Activated CD8-positive, alpha-beta memory T cell treated with anti-CD3 and anti-CD28 coated beads, Interleukin-2, amount 50 U/mL, for 4 hours (primary cell): ENCODE measurements at places on chromosomes 16 and 17.

DNA sequence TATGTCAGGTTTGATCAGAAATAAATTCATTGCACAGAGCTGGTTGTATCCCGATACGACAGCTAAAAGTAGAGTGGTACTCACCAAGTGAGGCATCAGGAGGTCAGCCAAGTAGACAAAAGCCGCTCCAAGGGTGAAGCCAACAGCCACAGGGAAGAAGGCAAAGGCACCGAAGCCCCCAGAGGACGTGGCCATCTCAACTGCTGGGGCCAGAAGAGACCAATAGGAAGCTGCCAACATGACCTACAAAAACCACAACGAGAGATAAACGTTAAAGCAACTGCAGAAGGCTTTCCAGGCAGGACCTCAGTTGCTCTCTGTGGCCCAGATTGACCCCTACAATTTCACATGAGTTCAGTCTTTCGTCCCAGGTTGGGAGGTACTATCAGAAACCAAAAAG is 61.0 kb downstream of the SLC39A11 start:
- no peak for DNase-seq

GRCh38 chr17:80906364-80907259 is 85.0 kb upstream of the CHMP6 start:
- no peak for DNase-seq

DNA sequence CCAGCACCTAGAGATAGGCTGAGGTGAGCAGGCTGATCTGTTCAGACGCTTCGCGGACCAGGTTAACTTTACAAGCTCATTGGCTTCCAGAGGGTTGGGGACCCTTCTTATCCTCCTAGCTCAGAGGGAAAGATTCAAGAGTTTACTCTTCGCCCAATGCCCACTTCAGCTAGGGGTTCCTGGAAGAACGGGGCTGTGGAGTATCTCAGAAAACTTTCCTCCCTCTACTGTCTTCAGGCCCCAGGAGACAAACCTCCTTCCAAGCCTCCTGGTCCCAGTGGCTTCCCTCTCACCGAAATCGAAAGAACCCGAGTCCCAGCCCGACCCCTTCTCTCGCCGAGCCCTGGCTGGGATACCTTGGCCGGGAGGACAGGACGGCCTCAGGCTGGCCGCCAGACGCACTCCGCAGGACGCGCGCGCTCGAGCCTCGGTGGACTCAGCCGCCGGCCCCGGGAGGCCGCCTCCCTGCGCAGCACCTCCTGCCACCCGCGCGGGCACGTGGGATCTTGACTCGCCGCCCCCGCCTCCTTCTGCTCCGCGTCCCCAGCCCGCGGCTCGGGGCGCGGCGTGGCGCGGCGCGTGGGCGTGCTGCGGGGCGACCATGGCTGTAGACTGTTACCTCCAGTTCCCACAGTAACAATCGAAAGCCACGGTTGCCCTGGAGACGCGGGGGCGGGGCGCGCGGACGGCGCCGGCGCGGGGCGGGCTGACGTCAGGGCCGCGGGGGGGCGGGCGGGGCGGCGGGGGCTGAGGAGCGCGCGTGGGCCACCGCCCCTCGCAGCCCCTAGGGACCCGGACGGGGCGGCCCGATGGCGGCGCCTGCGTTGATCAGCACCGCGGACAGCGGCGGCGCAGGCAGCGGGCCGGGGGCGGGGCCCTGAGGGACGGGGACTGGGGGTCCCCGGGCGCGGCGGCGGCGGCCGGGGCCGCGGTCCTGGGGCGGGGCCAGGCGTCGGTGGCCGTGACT is 5.3 kb upstream of the HIC1 start:
- peak; percentile 94 for DNase-seq

DNA sequence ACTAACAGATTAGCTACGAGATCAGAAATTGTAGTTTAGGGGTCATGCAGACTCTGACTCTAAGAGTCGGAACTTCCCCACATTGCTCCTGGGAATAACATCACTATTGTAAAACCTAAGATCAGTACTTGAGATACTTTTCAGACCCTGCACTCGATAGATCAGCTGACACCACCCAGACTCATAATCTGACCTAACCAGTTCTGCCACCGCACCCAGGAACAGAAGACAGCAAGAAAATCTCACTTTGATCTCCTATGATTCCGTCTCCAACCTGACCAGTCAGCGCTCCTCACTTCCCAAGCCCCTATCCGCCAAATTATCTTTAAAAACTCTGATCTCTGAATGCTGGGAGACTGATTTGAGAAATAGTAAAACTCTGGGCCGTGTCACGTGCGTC is 27.2 kb upstream of the ASGR2 start:
- no peak for DNase-seq

DNA sequence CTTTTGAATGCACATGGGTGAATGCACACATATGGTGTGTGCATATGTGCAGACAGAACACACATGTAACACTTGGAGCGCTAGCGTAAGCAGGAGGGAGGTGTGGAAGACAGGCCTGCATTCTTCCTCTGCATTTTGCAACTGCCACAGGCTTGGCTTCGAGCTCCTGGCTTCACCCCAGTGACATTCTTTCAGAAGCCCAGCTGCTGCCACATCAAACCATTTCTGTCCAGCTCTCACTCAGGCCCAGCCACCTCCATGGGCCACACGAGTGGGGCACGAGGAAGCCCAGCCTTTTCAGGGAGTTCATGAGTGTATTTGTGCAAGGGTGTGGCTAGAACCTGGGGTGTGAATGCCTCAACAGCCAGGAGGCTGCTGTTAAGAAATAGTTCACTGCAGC is 18.8 kb downstream of the LGALS3BP start:
- DNase-seq = no peak

- no peak for DNase-seq
Observed at GRCh38 chr17:43750153-43750552, 8.4 kb downstream of the SOST start.

GRCh38 chr17:1557355-1558095 is 5.1 kb downstream of the PITPNA start:
- no peak for DNase-seq

DNA sequence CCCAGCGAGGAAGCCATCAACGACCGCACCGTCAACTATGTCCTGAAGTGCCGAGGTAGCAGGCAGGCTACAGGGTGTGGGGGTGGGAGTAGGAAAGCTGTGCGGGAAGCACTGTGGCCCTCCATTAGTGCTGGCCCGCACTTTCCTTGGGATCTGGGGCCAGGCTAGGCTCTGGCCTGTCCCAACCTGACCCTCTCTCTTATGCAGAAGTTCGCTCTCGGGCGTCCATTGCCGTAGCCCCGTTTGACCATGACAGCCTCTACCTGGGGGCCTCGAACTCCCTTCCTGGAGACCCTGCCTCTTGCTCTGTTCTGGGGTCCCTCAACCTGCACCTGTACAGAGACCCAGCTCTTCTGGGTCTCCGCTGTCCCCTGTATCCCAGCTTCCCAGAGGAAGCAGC is 8.6 kb downstream of the PLEKHG4 start:
- no peak for DNase-seq

GRCh38 chr17:61488878-61489718 is 36.9 kb downstream of the TBX4 start:
- DNase-seq = no peak

DNA sequence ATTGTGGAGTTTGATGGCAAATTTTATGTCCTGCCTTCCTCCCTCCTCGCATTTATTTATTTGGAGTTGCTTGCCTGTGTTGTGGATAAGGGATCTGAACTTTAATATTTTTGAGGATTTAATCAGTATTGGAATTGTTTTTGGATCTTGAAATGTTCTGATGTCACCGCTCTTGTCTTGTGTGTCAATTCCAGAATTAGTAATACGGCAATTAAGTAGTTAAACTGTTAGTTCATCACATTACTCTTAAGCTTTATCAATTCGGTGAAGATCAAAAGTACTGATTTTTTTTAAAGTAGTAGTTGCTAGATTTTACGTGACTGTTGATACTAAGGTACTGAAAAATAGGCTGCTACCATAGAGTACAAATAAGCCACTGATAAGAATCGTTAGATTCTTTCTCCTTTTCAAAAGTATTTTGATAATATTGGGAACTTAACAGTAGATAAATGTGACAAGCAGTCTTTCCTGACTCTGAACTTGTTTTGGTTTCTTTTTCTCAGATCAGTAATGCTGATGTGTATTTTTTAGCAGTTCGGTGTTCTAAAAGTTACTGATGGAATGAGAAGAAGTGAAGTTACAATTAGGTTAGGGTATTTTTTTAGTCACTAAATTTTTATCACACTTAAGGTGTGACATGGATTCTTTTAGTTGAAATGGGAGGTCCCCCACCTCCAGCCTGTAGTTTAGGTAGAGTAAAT is 2.0 kb downstream of the RBBP6 start:
- no peak for DNase-seq

- no peak for DNase-seq
Observed at GRCh38 chr17:60468371-60468770, 46.1 kb downstream of the CHCT1 start.

DNA sequence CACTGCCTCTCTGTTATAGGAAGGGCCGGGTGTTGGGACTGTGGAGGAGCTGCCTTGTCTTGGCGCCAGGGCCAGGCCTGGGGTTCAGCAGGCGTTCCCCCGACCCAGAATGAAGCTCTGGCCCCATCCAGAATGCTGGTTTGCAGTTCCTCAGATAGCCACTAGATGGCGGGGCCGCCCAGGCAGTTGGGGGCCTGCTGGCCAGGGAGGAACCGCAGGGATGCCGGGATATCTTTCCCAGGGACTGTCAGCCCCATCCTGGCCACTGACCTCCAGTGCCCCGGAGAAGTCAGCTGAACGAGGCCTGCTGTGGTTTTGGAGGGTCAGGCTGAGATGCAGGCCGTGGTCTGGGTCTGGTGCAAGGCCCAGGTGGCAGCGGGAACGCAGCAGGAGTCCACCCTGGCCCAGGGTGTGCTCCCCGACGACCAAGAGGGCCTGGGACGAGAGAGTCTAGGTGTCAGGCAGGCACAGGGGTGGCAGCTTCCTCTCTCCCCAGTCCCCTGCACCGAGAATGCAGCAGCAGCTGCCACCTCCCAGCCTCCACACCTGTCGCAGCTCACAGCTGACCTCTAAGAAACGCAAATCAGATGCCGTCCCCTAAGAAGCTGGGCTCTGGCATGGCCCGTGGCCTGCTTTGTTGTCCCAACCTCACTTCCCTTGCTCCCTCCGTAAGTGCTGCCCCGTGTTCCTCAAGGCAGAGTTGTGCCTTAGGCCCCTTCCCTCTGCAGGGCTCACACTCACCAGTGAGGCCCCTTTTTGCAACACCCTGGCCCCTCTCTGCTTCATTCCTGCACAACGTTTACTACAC is 51.2 kb downstream of the RMI2 start:
- DNase-seq = peak; percentile 71

- no peak for DNase-seq
Observed at GRCh38 chr17:1643999-1644492, 1.5 kb downstream of the SCARF1 start.

DNA sequence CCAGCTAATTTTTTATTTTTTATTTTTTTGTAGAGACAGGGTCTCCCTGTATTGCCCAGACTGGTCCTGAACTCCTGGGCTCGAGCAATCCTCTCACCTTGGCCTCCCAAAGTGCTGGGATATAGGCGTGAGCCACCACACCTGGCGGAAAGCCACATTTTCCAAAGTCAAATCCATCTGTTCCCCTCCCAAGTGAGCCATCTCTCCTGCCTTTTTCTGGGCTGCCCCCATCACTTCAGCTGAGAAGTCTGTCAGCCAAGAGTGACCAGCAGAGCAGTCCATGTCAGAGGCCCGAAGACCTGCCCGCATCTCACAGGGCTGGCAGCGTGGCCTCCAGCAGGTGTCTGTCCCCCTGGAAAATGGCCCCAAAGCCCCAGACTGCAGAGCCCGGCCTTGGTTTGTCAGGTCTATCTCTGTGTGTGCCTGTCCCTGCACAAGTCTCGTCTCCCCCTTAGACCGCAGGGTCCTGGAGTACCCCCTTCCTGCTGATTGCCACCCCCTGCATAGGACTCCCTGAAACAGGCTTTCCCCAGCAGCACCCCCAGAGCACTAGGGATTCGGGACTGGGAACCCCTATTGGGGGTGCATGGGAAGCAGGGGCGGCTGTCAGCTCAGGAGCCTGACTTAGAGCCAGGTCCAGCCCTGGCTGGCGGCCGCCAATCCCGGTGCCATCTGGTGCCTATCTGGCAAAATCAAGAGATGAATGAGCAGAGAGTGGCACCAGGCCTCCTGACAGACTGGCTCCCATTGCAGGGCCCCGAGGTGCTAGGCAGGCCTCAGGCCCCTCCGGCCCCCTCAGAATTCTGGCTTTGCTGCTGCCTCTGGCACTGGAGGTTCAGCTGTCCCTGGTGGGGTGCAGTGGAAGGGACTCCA is 7.8 kb downstream of the TTYH2 start:
- DNase-seq = no peak

GRCh38 chr16:58425245-58425644 is 33.0 kb downstream of the GINS3 start:
- DNase-seq = no peak

- DNase-seq = no peak
Observed at GRCh38 chr16:69501956-69502745, 63.6 kb upstream of the NFAT5 start.
